ENCODE measurements at places on chromosomes 1 and 21. TPM values are rescaled to one million over a fixed set of nuclear protein-coding genes. Genes with fewer than 3 reads are reported as not detected.

Gene FAM151A
- 0.22 TPM for total RNA-seq

Gene CYP4A22
- total RNA-seq, result not detected

Gene ASCL5
- total RNA-seq, result not detected

Gene OR2G6
- not detected for total RNA-seq

Gene CD1B
- not detected for total RNA-seq

Gene GPR25
- not detected for total RNA-seq

- no peak for DNase-seq
Measured at GRCh38 chr21:26167593-26167992, 3.0 kb downstream of the APP start.

DNA sequence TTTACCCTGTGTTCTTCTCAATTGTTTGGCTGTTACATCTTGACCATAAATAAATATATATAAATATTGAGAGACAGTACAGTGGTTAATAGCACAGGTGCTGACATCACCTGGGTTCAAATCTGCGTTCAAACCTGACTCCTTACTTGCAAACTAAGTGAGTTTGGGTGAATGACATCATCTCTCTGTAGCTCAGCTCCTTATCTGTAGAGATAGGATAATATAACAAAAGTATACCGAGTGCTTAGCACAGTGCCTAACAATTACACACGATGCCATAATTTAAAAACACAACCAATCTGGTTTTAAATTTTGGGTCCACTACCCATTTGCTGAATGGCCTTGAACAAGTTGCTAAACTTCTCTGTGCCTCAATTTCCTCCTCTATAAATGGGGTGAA is 86.6 kb downstream of the RRAGC start:
- DNase-seq, result no peak

DNA sequence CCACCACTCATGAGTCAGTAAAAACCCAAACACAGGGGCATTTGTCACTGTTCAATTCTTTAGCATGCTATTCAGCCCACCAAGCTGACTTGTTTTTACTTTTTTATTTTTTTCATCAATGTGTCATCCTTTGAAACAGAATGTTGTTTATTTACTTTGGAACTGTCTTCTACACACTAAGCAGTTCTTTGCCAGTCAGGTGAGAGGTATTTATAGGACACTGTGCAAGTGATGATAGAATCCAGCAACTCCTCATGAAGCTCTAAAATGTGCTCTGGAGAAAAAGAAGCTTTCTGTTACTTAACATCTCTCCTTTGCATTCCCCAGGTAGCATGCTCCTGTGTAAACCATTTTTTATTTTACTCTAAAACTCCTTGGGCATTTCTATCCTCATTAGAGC is 582.0 kb upstream of the TMPRSS15 start:
- DNase-seq, result no peak

DNA sequence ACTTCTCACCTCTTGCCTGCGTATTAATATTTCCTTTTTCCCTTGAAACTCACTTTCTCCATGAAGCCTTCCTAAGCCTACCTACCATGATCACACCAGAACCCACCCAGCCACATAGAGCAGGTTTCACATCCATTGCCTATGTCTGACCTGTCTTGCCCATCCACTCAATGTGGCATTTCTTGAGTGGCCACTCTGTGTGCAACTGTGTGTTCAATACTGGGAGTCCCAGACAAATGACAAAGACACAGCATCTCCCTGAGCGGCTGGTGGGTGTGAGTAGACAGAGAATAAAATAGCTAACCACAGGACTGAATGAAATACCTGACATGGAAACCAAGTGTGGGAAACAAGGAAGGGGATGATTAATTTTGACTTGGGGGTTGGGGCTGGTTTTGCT is 3.1 kb downstream of the PTGFRN start:
- DNase-seq, result no peak

DNA sequence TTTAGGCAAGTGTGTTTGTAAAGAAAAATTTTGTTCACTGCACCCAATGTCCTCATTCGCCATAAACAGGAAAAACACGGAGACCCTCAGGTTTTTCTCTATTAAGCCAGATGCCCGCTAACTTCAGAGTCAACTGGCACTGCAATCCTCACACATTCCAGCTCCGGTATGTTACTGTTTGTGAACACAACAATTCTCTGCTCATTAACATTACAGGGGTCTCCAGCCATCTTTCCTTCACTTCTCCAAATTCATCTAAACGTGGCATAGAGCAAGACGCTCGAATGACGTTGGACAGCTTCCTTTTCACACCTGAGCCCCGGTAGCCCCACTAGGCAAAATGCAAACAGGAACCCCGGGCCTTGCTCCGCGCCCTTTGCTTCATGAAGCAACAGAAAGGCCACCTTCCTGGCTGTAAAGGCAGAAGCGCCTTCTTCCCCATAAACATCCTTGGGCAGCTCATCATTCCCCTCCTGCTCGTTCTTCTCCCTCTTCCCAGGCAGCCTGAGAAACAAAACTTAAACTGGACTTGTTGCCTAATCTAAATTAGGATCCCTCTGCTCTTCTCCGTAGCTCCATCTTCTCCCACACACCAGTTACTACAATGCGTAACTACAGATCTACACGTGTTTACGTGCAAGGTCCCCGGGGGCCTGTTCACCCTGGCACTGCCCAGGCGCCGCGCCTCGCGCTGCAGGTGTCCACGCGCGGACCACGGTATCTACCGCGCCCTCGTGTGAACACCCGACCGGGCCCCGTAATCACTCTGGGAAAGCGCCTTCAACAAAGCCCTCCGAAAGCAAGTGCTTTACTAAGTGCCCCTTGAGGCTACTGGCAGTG is 1.2 kb downstream of the LBR start:
- peak; percentile 86 for DNase-seq

GRCh38 chr1:155226910-155227260 is 18.4 kb downstream of the MTX1 start:
- DNase-seq, result no peak

DNA sequence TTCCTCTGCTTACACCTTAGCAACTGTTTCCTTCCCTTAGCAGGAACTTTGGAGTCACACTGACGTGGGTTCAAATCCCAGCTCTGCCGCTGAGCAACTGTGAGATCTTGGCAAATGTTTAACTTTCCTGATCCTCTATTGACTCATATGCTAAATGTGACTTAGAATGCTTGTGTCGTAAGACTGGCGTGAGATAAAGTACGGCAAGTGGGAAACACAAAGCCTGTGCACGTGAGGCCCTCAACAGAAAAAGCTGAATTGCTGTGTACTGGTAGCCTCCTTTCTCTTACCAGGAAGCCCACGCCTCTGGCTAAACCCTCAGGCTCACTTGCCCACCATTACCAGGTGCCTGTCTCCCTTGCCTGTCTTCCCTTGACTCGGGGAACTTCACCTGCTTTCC is 135.4 kb upstream of the TNR start:
- no peak for DNase-seq

DNA sequence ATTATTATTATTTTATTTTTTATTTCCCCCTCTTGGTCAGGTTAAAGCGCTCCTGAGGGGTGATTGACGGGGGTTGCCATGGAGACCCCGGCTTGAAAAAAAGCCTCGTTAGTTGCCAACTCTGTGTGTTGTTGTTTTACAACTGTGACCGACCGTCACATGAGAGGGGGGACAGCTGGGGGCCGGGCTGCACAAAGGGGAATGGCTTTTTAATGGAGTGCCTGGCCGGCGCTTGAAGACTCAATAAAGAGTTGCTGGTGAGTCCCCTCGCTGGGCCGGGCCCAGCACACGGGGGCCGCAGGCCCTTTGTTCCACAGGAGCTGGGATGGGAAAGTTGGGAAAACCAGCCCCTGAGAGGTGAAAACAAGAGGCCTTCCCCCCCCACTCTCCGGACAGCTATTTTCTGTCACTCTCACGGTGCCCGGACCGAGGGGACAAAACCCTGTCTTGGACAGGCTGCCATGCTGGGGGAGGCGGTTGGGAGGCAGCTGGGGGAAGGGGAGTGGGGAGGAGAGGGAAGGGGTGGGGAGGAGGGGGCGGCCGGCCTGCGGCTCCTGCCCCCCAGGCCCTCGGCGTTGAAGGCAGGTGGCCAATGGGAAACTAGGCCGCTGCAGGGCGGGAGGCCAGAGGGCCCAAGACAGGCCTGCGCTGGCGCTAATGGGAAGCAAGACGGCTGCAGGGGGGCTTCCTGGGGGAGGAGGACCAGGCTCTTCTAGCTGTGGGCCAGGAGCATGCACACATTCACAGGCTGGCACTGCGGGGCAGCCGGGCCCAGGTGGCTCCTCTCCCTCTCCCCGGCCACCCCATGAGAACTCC is 67.6 kb downstream of the CASZ1 start:
- no peak for DNase-seq

GRCh38 chr1:12141163-12141850 is 25.5 kb upstream of the TNFRSF1B start:
- DNase-seq, result no peak

DNA sequence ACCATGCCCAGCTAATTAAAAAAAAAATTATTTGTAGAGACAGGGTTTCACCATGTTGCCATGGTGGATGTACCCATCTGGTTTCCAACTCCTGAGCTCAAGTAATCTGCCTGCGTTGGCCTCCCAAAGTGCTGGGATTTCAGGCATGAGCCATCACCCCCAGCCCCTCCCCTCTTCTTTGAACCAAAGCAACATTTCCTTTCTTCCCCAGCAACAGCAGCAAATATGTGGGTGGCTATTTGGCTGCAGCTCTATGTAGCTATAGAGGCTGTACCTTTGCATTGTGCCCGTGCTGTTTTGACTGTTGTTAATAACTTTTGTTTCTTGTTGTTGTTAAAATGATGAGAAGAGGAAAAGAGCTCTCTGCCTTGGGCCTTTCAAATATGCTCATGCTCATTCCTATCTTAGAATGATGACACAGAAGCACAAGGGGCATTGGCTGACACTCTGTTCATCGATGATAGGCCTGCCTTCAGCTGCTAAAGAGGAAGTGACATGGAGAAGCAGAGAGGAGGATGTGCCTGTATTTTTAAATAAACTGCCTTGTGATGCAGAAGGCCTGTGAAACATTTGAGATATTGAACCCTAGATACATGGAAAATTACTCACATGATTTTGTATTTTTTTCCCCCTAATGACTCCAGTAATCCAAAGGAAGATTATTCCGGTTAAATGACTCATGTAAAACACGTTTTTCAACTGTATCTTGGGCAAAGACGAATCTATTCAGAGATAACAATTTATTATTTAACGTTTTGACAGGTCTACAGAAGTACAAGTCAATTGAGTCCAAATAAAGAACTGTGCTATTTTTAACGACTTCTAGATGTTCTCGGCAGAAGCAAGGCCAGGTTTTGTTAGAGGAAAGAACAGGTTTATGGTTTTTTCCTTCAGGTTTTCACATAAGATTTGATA is 20.5 kb upstream of the XPR1 start:
- DNase-seq, result no peak
